ENCODE measurements at places on chromosomes 11 and 22.

DNA sequence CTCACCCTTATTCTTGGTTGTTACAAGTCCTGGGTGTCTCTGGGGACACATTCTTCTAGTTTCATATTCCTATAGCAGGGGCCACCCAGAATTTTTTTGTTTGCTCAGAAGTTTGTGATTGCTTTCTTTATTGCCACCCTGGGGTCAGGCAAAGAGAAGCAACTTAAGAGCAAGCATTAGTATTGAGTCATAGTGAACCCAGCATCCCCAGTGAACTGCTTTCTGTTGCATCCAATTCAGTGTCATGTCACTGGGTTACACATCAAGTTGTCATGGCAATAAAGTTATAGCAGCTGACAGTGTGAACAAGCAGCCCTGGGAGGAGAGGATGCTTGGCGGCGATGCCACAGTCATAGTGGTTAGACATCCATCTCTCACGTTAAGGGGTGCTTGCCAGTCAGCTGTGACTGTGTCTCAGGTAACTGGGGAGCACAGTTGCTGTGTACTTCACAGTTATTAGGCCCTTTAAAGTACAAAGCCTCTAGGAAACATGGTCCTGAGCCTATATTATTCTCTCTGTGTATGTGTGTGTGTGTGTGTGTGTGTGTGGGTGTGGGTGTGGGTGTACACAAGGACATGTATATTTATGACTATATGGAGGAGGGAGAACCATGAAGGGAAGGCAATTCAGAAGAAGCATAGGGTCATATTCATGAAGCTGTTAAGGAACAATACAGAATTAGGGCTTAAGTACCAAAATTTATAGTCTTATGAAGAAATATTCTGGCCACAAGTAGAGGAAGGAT is 52.5 kb downstream of the TRIM44 start:
- no peak for DNase-seq

- no peak for DNase-seq
Measured at GRCh38 chr11:63608353-63609345, 5.6 kb downstream of the PLAAT3 start.

GRCh38 chr22:46829117-46829891 is 66.9 kb downstream of the TBC1D22A start:
- DNase-seq: no peak

DNA sequence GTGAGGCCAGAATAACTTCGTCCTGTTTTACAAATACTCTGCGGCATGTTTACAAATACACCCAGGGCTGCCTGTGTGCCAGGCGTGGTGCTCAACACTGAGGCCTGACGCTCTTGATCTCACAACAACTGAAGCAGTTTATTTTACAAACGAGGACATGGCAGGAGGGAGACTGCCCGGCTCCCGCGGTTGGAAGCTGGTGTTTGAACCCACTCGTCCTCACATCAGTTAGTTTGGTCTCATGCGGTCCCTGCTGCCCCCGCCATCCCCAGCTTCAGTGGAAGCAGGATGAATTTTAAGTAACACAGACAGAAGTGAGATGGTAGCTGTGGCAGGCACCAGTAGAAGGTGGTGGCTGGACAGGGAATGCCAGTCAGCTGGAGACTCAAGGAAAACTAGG is 16.4 kb downstream of the KIAA0930 start:
- no peak for DNase-seq

DNA sequence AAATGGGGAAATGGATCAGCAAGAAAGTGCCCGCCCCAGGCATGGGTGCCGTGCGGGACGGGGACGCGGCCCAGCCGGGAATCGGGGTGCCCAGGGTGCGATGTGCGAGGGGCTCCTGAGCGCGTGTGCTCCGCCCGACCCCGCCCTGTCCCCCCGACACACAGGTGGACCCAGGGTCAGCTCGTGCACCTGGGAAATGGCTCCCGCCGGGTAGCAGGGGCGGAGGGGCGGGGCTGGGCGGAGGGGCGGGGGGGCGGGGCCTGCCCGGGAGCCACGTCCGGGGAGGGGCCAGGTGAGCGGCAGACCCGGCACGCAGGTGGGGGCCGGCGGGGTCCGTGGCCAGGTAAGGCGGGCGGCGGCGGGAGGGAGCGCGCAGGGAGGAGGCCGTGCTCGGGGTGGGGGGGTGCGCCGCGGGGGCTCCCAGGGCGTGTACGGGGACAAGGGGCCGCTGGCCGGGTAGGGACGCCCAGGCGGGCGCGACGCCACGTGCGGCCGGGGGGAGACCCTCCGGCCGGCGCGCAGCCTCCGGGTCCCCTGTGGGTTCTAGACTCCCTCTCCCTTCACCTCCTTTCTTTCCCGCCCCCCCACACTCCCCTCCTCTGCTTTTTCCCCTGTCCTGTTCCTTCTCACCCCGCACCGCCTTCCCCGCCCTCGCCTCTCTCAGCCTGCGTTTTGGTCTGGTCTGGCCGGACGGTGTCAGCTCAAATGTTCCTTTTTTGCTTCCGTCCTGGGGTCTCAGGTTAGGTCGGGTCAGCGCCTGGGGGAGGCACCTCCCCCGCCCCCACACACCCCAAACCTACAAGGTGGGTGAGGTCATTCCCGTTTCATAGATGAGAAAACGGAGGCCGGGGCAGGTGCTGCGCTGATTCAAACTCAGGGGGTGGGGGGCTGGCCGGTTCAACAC is at the start of gene ARHGAP8:
TSS of gene ARHGAP8 (plus strand) at position 291 of the 904 bp plus-strand sequence. CDS start 33,953 bp downstream, outside the sequence.
- no peak for DNase-seq
